ENCODE measurements at places on chromosomes 7 and 10.

DNA sequence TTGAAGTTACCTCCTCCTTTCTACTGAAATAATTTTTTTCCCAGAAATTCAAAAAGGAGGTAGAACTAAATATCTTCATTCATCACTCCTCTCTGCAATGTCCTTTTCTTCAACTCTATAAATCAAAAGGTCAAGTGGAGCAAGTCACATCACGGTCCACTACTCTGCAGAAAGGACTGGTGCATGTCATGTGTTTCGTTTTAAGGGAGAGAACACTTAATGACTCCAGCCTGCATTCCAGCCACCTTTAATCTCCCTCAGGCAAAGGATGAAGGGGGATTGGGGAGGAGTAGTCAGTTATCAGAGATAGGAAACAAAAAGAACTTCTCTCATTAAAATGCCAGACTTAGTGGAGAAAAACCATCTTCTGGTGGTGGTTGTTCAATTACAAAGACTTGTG is 78.9 kb downstream of the ANK3 start:
- no peak for DNase-seq

DNA sequence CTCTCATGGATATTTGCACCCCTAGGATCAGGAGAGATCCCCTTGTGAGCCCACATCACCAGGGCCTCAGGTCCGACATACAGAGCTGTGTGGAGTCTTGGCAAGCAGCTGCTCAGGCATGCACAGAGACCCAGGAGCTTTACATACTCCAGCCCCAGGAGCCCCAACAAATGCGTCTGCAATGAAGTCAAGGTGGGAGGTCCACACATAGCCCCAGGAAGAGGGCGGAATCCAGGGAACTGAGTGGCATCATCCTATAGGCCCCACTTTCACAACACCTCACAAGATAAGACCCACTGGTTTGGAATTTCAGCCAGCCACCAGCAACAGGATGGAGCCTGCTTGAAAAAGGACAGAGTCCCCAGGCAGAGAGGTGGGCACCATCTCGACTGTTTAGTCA is 106.7 kb downstream of the LSMEM1 start:
- no peak for DNase-seq

DNA sequence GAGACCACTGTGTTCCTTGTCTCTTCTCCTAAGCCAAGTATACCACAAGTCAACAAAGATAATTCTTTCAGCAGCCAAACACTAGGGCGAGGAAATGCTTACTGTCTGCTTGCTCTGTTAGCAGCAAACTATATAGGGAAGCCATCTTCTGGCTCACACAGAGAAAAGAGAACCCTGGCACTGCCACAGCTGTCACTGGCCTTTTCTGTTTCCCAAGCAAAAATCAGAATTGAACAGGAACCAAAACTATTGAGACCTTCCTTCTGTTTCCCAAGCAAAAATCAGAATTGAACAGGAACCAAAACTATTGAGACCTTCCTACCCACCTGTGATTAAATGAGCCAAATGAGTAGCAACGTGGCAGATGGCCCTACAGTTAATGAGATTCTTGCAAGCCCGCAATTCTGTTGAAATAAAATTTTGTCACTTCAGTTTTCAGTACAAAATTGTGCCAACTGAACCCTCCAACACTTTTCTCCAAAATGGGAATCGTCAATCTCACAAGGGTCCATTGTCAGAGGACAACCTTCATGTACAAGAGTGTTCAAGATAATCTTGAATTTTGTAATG is 54.5 kb downstream of the LRRTM3 start:
- no peak for DNase-seq

- DNase-seq = no peak
Observed at GRCh38 chr7:45088821-45089340, at the start of gene NACAD. NACAD (minus strand) TSS chr7:45088969; CDS start chr7:45088894, 75 bp downstream.

DNA sequence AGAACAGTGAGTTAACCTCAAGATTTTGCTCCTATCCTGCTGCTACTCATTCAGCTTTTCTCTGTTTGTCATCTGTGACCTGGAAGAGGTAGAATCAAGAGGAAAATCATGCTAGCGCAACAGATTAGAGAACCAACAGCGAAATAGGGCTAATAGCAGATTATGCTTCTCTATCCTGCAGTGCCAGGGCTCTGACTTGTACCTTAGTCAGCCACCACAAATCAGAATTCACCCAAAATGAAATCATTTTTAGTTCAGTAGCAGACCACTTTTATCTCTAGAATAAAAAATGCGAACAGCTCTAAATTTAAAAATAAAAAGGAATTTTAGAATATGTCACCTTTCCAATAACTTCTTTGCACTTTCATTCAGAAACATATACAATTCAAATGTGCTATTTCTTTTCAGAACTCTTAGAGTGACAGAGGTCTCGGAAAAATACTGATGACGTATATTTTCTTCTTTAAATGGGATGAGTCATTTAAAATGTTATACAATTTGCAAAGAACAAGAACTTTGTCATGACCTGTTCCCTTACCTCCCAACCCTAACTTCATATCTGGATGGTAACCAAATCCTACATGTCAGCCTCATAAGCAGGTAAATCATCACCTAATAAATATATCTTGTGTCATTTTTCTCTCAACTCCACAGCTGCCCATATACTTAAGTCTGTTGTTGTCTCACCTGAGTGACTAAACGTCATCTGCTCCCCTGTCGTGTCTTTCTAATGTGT is 896.4 kb downstream of the PCDH15 start:
- DNase-seq = no peak

GRCh38 chr10:71848325-71849275 is 2.5 kb downstream of the PSAP start:
- DNase-seq = no peak

GRCh38 chr10:67257018-67257417 is 331.2 kb downstream of the LRRTM3 start:
- DNase-seq = no peak

DNA sequence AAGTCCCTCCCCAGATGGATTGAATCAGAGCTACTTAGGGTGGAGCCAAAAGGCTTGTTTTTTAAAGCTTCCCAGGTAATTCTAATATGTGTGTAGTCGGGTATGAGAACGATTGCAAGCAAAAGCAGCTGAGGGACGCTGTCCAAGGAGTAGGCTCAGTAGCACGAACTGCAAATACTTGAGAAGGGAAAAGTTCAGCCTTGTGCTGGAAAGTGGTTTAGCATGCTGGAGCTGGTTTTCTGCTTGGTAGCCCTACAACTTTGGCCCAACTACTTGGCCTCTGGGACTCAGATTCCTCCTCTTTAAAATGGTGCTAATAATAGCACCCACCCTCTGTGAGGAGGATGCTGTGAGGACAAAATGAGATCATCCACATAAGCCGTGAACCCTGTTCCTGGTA is 76.2 kb downstream of the AHR start:
- no peak for DNase-seq

DNA sequence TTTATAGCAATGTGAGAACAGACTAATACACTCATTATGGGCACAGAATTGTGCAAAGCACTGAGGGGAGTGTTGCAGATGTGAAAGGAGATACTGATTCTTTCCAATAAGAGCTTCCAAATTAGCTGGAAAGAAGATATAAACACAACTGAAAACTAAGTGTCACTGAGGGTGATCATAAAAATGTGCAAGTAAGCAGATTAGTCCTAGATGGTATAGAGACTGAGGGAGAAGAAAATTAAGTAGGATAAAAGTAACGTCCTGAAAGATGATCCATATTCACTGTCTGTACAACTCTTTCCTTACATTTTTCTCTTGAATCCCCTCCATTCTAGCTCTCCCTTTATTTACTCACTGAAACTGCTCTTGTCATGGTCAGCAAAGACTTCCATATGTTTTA is 11.2 kb upstream of the NXPH1 start:
- no peak for DNase-seq

DNA sequence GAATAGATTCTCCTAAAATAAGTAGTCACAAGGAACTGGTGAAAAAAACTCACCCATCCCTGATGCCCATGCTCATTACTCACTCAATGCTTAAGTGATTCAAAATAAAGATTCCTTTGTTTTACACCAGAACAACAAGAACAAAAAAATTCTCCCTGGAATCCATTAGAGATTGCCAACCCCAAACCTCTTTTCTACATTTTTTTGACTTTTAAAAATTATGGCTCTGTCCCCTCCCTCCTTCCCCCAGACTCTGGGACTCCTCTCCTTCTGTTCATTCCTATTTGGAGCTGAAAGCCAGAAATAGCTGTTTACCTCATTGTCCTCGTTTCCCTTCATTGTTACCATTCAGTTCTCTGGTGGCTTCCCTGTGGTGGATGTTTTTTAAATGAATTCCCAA is 63.2 kb upstream of the FHIP2A start:
- no peak for DNase-seq

- DNase-seq = no peak
Observed at GRCh38 chr10:113905756-113906155, 51.3 kb downstream of the NHLRC2 start.

DNA sequence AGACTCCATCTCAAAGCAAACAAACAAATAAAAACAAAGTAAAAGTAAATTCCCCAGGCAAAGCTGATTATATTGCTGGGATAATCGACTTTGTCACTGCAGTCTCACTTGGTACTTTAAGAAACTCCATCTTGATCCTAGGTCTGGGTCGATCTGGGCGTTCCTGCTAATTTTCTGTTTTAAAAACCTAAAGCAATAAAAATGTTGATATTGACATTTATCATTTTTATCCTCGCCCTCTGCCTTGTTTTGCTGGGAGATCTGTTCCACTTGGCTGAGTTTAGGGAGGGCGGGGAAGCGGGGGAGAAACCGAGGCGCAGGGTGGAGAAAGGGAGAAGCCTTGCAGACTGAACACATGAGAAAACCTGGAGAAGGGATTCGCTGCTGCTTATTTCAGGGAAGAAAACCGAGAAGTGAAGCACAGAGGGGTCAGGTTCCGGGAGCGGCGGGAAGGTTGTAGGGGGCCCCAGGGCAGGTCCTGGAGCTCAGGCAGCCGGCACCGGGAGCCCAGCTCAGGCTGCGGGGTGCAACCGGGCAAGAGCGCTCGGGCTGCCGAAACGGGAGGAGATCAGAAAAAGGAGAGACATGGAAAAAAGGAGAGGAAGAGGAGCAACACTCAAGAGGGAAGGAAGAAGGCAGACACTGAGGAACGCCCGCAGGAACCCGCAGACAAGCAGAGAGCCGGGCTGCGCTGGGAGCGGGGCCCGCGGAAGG is 27.3 kb upstream of the KMT2C start:
- no peak for DNase-seq

GRCh38 chr10:6195846-6196245 is 6.9 kb upstream of the PFKFB3 start:
- no peak for DNase-seq

- DNase-seq = no peak
Observed at GRCh38 chr10:104199567-104199966, 32.6 kb downstream of the CFAP43 start.

- DNase-seq = no peak
Observed at GRCh38 chr7:93301736-93302135, 69.6 kb downstream of the VPS50 start.

DNA sequence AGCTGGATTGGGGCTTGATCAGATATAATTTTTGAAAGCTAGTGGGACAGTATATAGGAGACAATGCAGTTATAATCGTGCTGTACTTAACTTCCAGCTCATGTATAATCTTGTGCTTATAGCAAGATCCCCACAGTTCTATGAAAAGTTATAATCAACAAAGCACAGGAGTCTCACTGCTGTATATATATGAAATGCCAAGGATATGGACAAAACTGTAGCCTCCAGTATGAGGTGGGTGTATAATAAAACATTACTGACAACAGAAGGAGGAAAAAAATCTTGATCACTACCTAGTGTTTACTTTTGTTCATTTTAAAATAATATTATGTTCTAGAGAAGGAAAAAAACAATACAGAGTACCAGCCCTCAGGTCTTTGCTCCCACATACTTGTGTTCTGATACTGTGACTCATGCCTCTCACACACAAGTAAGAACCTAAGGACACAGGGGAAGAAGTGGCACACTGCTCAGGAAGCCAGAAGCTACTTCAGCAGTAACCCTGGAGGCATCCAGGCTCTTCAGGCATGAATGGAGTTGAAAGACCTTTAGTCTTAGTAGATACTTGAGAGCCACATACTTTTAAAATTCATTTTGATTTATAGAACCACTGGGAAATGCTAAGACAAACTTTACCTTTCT is 265.7 kb upstream of the IMMP2L start:
- no peak for DNase-seq

- no peak for DNase-seq
Observed at GRCh38 chr7:79515358-79515757, 61.9 kb upstream of the MAGI2 start.

DNA sequence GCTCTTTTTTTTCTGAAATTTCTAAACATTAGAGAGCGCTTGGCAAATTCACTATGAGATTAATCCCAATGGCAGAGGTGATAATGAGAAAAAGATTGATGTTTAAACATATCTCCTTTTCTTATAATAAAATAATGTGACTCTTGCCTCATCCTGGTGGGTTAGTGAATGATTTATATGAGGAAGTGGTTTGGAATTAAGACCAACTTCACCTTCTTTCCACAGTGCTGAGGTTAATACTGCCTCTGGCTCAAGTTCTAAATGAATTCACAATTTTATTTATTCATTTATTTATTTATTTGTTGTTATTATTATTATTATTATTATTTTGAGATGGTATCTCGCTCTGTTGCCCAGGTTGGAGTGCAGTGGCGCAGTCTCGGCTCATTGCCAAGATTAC is 40.5 kb upstream of the ADO start:
- no peak for DNase-seq

GRCh38 chr7:105205592-105206237 is 183.0 kb downstream of the SRPK2 start:
- DNase-seq = no peak

GRCh38 chr10:131860806-131861440 is 39.9 kb upstream of the PPP2R2D start:
- no peak for DNase-seq

- DNase-seq = no peak
Observed at GRCh38 chr7:66901941-66902843, 18.8 kb upstream of the TMEM248 start.

- no peak for DNase-seq
Observed at GRCh38 chr7:159042103-159042502, 102.6 kb downstream of the VIPR2 start.

GRCh38 chr7:17668122-17668521 is 272.2 kb downstream of the SNX13 start:
- no peak for DNase-seq

GRCh38 chr7:144628176-144628575 is 207.7 kb downstream of the TPK1 start:
- DNase-seq = no peak

DNA sequence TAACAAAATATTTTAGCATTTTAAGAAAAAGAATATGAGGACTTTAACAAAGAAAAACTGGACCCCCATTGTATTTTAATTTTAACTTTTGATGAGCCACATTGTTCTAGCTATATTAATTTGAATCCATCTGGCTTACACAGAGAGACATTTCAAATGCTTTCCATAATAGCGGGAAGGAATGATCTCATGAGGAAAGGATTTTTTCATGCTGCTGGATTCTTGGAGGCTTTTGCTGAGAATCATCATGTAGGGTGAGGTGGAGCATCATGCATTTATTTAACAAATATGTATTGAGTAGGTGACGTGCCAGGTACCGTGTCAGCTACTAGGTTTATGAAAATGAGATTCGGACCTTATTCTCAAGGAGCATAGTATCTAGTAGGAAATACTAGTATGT is 1006.3 kb downstream of the SORCS1 start:
- no peak for DNase-seq

- DNase-seq = no peak
Observed at GRCh38 chr10:132166216-132166950, 20.4 kb upstream of the DPYSL4 start.

GRCh38 chr10:107790271-107790670 is 625.8 kb upstream of the SORCS1 start:
- DNase-seq = no peak
